HS-5 (cell line): ENCODE measurements at places on chromosomes 1 and 21.

DNA sequence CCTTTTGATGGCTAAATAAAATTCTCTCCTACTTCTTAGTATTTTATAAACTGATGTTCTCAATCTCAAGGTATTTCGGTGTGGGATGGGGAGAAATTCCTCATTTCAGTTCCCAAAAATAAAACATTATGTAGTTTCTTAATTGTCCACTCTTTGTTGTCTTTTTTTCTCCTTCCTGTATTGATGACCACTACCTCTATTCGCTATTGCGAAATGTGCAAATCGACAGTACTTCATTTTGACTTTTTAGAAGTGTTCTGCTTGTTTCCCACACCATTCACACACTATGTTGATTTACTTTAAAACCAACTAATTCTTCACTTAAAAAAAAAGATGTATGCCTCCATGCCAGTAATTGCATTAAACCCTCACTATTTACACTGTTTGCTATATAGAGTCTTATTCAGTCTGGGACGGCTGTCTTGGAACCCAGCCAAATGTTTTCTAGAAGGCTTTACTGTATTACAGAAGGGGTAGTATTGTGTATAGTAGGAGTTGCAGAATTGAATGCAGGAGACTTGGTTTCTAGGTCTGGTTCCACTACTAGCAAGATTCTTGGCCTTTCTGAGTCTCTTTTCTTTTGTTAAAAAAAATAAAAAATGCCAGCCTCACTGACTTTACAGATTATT is 5.6 kb downstream of the RNF2 start:
- DNase-seq: no peak

DNA sequence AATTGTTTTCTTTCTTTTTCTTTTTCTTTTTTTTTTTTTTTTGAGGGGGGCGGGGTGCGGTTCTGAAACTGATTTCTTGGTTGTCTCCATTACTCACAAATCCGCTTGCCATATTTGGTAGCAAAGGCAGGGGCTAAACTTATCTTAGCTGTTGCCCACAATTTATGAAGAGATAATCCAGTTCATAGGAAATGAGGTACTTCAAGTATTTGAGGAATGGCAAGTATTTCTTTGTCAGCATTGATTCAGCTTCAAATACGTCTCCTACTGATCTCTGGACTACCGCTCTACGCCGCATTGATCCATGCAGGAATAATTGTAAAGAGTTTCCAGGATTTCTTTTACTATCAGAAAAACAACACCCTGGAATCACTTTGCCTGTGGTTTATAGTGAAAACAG is 289.2 kb upstream of the DPYD start:
- peak; percentile 87 for DNase-seq

- no peak for DNase-seq
Measured at GRCh38 chr1:25744140-25744581, 55.8 kb upstream of the SELENON start.

DNA sequence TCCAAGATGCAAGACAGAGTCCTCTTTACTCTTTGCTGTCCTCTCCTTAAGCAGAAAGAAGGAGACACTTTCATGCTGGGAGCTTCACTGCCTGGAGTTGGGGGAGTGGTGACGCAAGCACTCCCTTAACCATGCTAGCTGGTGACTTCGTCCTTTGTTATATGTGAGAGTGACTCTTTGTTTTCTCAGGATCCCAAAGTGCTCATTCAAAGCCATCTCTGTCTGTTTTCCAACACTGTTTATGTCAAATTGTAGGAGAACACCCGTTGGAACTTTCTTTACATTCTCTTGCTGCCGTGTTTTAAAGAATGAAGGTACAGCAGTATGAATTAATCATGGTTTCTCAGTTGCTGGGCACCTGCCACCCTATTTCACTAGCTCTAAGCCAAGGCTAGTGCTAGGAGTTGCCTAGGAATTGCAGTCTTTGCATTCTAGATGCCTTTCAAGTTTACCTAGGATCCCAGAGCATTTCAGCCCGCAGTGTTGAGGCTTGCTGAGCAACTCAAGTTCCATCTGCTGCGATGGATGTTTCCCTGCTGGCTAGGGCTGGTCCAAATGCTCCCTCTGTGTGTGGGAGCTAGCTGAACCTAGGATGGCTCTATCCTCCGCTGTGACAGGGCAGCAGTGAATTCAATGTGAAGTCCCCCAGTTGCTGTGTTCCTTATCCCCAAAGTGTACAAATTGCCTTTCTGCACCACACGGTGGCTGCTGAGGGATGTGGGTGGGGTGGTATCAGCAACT is 82.6 kb upstream of the GPR52 start:
- no peak for DNase-seq

DNA sequence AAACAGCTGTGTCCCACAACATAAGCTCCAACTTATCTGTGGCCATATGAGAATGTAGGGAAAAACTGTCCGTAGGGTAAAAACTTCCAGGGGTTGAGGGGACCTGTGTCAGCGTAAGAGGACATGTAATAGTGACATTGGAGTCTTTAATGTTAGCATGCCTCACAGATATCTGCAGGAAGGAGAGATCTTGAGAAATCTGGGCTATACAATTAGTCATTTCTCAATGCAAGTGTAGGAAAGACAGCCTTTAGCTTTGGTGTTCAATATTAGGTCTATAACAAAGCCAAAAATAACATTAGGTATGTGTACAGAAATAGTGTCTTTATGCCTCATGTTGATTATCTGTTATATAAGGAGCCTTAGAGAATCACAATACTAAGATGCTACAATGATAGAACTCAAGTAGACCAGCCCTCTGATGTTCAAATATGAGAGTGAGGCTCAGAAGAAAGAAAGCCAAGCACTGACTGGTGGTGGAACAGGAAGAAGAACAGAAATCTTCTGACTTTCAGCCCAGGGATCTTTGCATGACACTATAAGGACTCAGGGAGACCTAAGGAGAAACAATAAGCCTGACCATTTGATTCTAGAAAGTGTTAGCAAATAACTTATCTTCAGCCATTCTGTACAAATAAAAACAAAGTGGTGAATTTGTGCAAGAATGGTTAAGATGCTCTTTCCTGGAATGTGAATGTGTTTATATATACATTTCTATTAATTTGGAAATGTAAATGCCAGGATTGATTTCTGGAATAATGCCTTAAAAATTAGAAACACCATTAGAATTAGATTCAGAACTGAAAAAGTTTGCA is 152.6 kb downstream of the ZC3H11B start:
- DNase-seq: no peak
